ENCODE measurements at places on chromosomes 3 and 15. TPM values are rescaled to one million over a fixed set of nuclear protein-coding genes. Genes with fewer than 3 reads are reported as not detected.
A peak's percentile ranks its signal among the peaks of the same experiment; 100 is the strongest.

Gene HYKK
- total RNA-seq, result 6.5 TPM

DNA sequence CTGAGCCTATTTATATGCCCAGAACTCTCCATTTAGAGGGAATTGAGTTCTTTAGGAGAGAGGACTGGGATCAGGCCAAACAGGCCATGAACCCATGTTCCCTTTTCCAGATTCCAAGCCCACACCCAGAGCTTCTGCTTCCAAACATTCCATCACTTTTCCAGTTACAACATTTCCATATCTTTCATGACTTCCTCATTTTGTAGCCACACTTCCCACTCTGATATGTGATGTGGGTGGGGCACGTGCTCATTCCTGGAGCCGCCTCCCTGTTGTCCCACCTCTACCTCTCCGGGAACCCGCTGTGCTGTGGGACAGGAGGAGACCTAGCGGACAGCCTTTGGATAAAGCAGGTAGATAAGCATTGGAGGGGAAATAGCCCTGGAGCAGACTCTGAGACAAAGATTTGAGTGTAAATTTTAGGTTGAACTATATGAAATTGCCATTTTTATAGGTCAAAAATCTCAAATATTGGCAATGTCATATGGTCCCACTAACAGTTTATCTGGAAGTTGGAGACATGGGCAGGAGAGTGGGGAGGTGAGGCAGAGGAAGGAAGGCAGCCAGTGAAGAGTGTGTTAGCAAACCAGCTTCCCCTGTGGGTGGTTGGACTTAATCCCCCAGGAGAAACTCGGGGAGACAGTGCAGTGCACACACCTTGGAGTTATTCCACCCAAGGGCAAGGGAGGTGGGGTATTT lies 31.8 kb downstream of the CYP8B1 start:
- H3K36me3 ChIP-seq, result no peaks in the 10 kb centered on the region
- DNase-seq, result no peak

Gene CYP11A1
- 0.66 TPM for total RNA-seq

Gene LRTM1
- not detected for total RNA-seq

DNA sequence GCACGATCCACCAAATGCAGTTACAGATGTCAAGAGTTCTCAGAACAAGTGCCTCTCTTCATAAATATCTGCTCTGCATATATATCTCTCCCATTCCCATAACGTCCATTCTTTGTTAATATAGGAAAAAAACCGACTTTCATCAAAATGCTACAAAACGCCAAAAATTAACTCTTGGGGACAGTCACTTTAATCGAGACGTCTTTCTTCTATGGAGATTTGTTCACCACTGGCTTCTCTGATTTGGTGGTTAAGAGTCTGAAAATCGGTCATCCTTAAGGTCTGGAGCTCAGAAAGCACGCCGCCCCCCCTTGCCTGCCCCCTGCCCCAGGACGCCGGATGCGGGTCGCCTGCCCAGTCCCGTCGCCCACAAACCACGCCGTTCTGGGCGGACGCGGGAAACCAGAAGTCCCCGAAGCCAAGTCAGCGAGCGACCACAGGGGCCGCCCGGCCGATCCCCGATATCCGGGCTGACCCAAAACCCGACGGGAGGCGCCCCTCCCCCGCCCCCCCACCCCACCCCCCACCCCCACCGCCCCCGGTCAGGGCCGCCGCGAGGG lies 252.7 kb downstream of the TJP1 start:
- H3K27me3 ChIP-seq, result peaks cover 4% of the 10 kb centered on the region
- H3K4me3 ChIP-seq, result no peak overlapping the region
- no peak for DNase-seq
- no peaks in the 10 kb centered on the region for H3K36me3 ChIP-seq
- H3K27ac ChIP-seq, result no peak overlapping the region

DNA sequence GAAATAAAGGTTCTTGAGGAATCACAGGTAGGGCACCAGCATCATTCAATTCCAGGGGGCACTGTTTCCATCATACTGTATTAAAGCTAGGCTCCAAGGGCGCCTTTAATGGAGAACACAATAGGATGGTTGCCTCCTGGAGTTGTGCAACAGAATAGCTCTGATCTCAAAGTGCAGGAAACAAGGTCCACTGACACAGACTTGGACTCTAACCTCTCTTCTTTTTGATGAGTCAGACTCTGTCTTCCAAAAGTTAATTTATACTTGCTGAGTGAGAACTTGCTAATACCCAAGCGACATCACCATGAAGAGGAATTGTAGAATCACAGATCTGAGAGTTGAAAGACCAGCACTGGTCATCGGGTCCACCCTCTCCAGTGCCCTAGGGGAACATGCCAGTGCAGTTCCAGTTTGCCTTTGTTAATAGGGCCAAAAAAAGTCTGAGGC lies 94.4 kb upstream of the PHLDB2 start:
- no peaks in the 10 kb centered on the region for H3K36me3 ChIP-seq
- H3K4me1 ChIP-seq, result peaks cover 58% of the 10 kb centered on the region
- peak overlapping the region; percentile 34 for H3K27ac ChIP-seq
- peak; percentile 72 for DNase-seq

Gene CCK
- total RNA-seq, result not detected

Data from HepG2 (cell line).